Tongue (tissue), 3 donors: ENCODE measurements at places on chromosomes 4 and X.
A peak's percentile ranks its signal among the peaks of the same experiment; 100 is the strongest.

- DNase-seq: no peak
Observed at GRCh38 chrX:2397229-2398063, 103.3 kb downstream of the DHRSX start.

GRCh38 chr4:55866290-55866907 is 13.0 kb downstream of the EXOC1 start:
- DNase-seq: peak; percentile 15

DNA sequence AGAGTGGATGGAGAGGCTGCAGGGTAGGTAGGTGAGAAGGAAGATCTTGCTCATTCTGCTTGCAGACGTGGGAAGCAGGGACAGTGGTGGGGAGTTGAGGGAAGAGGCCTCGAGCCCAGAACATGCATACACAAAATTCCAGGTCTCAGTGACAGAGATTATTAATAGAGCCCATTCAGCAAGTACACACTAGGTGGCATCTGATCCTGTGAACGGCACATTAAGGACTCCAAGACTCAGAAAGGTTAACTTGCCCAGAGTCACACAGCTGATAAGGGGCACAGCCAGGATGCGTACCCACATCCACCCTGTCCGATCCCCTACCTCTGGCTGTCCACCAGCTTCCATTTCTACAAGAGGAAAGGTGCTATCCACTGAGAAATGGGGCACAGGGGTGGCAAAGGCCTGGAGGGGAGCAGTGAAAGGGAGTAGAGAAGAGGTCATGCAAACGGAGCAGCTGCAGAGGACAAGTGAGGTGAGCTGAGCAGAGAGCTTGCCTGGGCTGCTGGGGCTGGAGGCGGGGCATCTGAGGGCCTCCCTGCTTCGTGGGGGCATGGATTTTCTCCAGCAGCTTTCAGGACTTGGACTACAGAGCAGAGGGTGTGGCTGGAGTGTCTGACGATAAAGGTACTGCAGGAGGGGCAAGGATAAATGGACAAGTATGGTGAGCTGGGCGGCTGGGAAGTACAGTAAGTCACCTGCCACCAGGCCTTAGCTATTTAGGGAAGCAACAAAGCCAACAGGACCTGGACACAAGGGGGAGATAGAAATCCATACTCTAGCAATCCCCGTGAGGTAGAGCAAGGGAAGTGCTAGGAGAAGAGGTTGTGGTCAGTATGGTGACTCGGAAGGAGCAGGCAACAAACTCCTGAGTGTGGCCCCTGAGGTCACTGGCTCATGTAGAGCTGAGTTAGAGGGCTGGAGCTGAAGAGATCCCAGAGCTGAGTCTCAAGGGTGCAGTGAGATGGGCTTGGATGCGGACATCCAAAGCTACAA is 11.2 kb downstream of the IDS start:
- no peak for DNase-seq

- peak; percentile 77 for DNase-seq
Observed at GRCh38 chrX:15493118-15493962, at the start of gene PIR. TSS of gene PIR (minus strand) at chrX:15493333. CDS start at chrX:15491257, 2,076 bp downstream.

DNA sequence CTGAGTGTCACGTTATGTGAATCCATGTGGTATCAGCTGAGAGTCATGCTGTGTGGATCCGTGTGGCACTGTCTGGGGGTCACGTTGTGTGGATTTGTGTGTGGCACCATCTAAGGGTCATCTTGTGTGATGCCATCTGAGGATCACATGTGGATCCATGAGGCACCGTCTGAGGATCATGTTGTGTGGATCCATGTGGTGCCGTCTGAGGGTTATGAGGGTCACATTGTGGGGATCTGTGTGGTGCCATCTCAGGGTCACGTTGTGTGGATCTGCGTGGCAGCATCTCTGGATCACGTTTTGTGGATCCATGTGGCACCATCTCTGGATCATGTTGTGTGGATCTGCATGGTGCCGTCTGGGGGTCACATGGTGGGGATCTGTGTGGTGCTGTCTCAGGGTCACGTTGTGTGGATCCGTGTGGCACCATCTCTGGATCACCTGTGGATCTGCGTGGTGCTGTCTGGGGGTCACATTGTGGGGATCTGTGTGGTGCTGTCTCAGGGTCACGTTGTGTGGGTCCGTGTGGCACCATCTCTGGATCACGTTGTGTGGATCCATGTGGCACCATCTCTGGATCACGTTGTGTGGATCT is 6.9 kb downstream of the PDE6B start:
- DNase-seq: no peak

DNA sequence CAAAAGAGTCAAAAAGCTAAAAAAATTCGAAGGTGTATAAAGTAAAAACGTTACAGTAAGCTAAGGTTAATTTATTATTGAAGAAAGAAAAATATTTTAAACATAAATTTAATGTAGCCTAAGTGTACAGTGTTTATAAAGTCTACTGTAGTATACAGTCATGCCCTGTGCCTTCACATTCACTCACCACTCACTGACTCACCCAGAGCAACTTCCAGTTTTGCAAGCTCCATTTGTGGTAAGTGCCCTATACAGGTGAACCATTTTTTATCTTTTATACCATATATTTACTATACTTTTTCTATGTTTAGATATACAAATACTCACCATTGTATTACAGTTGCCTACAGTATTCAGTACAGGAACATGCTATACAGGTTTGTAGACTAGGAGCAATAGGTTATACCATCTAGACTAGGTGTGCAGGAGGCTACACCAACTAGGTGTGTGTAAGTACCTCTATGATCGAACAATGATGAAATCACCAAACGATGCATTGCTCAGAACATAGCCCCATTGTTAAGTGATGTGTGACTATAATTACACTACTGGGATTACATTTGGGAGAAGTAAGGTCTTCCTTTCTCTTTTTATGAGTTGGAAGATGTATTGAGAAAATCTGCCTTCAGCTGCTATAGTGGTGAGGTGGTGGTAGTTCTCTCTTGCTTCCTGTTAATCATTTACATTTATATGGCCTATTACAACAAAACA is 27.2 kb downstream of the TMSB4X start:
- DNase-seq: no peak

DNA sequence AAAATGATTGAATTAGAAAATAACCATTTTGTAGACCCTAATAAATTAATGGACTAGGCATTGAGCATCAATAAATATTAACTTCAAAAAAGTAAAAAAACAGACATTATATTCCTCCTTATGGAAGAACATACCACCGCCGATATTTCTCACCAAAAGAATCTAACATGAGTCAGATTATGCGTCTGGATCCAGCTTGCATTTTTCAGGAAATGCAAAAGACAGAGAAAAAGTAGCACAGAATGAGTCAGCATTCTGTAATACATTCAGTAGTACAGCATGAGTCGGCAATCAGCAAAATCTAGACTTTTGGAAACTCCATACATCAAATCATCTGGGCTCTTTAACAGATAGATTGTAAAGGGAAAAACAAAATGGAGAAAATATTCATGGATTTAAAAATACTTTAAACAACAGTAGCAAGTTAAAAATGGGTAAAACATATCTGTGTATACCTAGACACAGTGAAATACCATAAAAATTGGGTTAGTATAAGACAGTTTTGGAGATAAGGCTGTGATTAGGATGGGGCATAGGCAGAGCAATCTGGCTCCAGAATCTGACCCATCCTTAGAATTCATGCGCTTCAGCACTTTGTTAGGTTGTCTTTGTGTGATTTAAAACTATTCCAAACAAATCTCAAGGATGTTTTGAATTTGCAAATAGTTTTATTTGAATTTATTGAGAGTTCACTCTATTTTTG is 633.0 kb upstream of the FAM241A start:
- no peak for DNase-seq

DNA sequence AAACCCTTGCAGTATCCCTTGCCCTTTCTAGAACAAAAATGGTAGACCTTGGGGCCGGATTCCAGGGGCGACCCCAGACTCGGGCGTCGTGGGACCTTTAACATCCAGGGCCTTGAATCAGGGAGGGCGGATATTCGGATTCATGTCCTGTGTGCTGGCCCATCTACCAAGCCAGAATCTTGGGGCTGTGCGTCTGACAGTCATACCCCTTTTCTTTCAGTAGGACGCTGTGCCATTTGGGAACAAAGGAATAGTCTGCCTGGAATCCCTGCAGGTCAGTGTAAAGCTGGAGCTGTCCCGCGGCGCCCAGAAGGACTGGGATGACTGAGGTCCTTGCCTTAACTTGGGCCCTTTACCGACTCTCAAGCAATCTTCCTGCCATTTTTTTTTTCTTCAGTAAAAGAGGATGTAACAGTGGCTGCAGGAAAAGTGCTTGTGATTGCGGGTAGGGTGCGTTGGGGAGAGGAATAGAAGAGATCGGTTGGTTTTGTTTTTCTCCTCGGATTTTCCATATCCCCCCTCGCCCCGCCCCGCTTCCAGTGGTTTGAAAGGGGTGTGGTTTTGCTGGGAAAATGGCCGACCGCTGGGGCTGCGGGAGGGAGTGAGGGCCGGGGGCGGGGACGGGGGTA is 518 bp downstream of the ARMCX1 start:
- DNase-seq: peak; percentile 84

DNA sequence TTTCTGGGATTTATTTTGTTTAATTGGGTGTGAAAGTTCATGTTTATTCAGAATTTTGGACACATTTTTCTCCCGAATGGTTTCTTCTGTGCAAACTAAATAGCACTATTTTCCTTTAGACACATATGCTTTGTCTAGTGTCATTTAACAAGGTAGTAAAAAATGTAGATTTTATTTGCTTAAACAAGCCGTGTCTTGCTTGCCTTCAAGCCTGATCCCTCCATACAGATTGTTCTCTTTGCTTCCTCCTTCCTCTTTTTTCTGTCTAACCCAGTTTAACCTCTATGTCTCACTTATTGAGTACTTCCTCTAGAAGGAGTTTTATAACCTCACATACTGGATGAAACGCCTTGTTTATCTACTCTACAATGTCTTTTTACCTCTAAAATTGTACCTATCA is 211.8 kb downstream of the NPFFR2 start:
- DNase-seq: no peak

GRCh38 chrX:1649621-1650020 is 34.8 kb downstream of the ASMT start:
- DNase-seq: peak; percentile 12

DNA sequence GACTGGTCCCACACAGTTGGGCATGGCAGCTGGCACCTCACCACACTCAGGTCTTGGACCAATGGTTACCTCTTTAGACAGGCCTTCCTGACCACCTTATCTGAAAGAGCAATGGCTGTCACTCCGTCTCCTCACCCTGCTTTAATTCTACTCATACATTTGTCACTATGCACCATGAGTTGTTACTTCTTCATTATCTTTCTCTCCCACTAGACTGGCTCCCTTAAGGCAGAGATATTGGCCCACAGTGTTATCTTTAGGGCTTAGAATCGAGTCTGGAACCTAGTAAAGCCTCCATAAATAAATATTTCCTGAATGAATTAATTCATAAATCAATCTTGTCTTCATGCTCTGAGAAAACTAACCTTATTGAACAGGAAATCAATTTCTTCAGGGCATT is 46.6 kb downstream of the DCHS2 start:
- no peak for DNase-seq

- no peak for DNase-seq
Observed at GRCh38 chrX:108557580-108557979, 117.9 kb downstream of the COL4A5 start.

DNA sequence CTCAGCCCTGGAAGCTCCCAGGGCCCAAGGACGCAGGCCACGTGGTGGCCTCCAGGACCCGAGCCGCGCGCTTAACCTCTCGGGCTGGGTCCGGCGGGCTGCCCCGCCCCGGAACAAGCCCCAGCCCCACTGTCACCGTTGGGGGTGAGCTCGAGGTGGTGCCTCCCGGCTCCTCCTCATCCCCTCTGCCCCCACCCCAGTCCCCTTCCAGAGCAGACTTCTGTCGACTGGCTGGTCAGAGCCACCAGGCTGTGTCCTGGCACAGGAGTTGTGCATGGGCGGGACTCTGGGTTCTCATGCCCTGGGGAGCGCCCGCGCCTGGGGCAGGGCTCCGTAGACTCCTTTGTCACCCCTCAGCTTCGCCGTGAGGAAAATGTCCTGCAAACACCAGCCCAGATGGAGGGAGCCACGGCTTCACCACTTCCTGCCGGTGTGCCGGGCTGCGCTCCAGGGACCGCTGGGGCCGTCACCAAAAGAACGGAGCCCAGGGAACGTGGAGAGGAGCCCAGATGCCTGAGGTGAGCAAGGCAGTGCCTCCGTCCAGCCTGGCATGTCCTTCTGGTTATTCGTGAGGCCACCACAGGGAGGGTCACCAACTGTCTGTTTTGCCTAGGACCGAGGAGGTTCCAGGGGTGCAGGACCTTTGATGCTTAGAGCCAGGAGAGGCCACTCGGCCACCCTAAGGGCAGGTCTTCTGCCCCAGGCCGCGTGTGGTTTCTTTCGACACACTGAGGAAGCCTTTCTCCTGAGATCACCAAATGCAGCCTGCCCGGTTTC is 7.1 kb upstream of the RGS12 start:
- DNase-seq: no peak

- DNase-seq: peak; percentile 2
Observed at GRCh38 chr4:69054578-69055200, 41.6 kb upstream of the UGT2B7 start.

GRCh38 chr4:55071951-55072350 is 53.4 kb downstream of the KDR start:
- no peak for DNase-seq

GRCh38 chrX:39910651-39911050 is 187.1 kb downstream of the BCOR start:
- peak; percentile 34 for DNase-seq

DNA sequence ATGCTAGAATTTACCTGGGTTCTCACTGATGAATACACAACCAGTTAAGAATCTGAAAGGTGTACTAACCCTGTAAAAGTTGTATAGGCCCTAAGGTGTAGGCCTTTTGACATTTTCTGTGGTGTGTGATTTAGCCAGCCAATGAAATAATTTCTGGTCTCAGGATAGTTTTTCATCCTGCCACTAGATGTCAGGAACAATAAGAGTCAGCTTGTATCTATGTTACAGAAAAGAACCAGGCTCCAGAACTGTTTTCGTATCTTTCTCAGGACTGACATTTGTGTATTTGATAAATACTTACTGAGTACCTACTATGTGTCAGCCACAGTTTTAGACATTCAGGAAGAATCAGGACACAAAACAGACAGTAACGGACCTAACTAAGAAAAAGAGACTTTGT is 673.6 kb upstream of the TENM3 start:
- DNase-seq: peak; percentile 51

GRCh38 chrX:14916017-14916674 is 42.9 kb downstream of the MOSPD2 start:
- DNase-seq: no peak

GRCh38 chr4:8346838-8347605 is 77.5 kb downstream of the HTRA3 start:
- no peak for DNase-seq

DNA sequence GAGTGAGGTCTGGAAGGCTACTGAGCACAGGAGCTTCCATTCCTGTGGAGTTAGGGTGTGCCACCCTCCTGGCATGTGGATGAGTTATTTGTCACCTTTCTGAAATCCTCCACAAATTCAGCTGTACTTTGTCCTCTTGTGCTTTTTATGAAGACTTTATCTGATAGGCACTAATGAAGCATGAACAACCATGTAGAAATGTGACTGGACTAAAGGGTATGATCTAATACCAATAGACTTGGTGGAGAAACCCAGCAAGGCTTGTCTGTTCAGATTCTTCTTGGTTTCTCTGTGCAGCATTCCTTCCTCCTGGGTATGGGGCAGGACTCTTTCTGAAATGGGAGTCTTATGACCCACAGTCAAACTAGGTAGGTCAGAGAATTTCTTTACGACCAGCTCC is 9.6 kb downstream of the NBDY start:
- DNase-seq: no peak

- DNase-seq: no peak
Observed at GRCh38 chrX:84189125-84189524, 1.1 kb upstream of the RPS6KA6 start.
